Left ventricle myocardium inferior (tissue), 1 donor: ENCODE measurements at places on chromosomes 13 and 19. TPM values are rescaled to one million over a fixed set of nuclear protein-coding genes. Genes with fewer than 3 reads are reported as not detected.

DNA sequence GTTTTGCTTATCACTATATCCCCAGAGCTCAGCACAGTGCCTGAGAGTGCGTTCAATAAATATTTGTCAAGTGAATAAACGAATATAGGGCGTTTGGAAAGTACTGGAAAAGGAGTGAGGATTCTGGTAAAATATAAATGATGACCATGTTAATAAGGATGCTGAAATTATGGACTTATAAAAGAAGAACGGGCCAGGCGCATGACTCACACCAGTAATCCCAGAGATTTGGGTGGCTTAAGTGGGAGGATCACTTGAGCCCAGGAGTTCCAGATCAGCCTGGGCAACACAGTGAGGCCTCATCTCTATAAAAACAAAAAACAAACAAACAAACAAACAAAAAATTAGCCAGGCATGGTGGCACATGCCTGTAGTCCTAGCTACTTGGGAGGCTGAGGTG is 198.1 kb downstream of the VWA8 start:
- no peak for DNase-seq

GRCh38 chr19:30784850-30785457 is 412.8 kb downstream of the ZNF536 start:
- DNase-seq = peak; percentile 43

DNA sequence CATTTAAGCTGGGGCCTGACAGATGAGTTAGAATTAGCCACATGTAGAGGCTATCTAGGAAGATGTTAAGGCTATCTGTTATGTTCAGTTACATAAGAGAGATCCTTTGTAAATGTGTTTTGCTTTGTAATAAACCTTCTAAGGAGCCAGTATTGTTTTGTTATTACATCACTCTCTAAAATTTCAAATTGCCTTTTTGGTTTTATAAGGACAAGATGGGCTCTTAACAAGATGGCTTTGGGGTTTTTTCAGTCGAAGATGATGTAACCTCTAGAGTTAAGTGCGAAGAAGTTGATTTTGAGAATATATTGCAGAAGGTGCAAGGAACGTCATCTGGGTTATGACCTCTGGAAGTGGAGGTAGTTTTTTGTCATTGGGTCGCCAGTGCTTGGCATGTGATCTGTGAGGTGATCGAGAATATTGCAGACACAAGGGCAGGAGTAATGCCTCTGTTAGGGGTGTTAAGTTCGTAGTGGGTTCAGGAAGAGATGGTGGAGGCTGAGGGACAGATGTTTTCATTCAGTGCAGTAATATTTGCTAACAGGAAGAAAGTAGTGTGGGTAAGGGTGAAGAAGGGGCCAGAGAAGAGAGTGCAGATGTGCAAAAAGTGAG is 12.7 kb downstream of the LSM14A start:
- no peak for DNase-seq

DNA sequence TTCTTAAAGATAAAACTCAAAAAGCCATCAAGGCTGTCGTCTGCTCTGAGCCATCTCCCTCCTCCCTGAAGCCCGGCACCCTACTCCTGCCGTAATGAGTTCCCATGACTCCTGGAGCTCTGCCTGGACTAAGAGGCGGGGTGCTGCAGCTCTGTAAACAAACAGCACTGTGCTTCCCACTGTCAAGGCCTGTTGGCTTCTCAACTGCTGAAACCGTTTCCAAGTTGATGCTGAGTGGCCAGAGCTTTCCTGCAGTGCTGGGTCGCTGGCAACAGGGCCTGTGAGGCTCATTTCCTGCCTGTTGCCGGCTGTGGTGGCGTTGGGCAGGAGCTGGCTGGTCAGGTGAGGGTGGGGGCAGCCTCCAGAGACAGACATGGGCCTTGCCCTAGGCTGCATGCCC is 26.7 kb upstream of the ISYNA1 start:
- DNase-seq = peak; percentile 83

The ZSCAN4 gene
- not detected for total RNA-seq
